Activated naive CD4-positive, alpha-beta T cell (primary cell): ENCODE measurements at places on chromosomes 2 and 18.

- no peak for DNase-seq
These were observed 328.4 kb upstream of the DDX18 start for GRCh38 chr2:117486081-117486480.

GRCh38 chr2:75728614-75729419 is 18.1 kb upstream of the GCFC2 start:
- no peak for DNase-seq

GRCh38 chr2:66433945-66434678 is 813 bp upstream of the MEIS1 start:
- no peak for DNase-seq

DNA sequence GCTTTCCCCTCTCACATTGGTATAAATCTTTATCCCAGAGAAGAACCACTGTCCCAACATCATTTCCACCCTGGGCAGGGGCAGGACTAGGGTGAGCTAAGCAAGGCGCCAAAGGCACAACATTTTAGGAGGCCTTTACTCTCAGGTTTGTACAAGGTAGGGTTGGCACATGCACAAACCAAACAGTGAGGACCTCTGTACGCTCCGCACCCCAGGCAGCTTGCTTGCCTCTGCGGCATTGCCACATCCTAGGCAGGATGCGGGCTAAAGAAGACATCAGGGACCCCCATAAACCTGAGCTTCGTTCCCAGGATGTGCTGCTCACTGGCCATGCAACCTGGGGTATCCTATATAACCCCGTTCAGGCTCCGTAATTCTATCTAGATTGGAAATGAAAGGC is 128.1 kb upstream of the DAPL1 start:
- no peak for DNase-seq

- DNase-seq, result no peak
These were observed 6.8 kb upstream of the TPO start for GRCh38 chr2:1406434-1406833.

DNA sequence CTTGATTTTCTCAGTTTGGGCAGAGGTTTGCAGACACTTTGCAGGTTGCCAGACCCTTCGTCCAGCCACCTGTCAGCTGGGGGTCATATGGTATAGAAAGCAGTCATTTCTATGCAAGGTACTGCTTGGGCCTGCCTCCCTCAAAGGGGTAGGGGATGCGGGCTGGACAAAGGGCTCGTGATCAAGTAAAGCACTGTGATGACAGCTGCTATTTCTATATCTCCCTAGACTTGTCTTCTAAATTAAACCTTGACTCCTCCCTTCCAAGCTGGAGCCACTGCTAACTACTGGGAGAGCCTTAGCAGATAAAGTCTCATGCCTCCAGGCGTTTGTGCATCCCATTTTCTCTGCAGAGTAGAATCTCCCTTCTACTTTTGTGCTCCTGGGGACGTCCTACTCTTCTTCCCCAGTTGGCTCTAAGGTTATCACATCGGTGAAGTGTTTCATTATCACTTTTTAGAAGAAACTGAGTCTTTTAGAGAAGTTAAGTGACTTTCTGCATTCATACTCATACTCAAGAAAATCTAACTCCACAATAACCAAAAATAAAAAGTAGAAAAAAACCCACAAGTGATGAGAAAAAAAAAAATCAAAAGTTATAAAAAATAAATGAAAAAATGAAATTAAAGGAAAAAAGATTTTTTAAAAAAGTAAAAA is 710 bp upstream of the XRCC5 start:
- no peak for DNase-seq

DNA sequence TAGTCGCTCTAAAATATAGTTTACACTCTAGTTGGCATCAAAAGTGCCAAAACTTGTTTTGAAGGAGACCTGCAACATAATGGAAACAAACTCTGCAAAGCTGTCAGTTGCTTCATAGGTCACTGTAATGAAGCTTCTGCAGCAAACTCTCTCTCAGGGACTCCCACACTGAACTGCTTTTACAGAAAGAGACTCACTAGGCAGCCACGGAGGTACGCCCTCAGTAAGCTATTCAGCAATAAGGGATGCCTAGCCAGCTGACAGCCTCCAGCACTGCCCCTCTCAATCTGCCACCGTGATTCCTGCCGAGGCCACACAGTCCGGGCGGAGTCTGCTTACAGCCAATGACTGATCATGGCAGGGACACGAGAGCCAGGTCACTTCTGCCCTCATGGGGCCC is 51.1 kb downstream of the COLEC12 start:
- DNase-seq, result no peak

DNA sequence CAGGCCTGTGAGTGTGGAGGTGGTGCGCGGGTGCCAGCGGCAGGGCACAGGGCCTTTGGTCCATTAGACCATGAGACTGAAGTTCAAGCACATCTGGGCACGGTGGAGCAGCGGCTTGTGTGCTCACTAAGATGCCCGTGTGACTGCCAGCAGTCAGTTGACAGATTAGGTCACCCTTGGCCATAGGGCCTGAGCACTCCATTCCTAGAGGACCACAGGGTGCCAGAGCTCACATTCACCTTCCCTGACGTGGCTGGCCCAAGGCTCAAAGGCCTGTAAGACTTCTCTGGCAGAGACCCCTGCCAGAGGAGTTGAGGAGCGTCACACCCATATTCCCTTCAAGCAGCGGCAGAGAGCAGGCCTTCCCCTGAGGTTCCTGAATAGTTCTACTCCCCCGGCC is 650 bp downstream of the LHCGR start:
- no peak for DNase-seq

DNA sequence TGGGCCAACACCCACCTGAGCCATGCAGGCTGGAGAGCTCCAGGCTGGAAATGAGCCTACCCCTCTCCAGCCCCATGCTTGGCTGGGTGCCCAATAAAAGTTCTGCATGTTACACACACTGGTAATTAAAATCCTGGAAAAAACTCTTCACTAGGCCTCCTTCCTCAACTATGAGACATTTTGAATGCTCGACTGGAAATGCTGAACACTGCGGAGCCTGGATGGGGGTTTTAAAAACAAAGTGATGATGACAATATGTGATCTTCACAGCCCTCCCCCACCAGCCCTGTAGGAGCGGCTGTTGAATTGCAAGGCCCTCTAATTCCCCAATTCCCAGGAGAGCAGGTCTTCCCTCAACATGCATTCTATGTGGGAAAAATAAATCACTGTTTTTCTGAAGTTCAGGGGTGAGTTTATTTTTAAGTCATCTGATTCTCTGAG is 179.2 kb downstream of the TTC32 start:
- DNase-seq, result no peak

- DNase-seq, result no peak
These were observed 90.2 kb downstream of the NCK2 start for GRCh38 chr2:105834931-105835330.

- peak; percentile 10 for DNase-seq
These were observed 3.2 kb downstream of the SLC39A10 start for GRCh38 chr2:195659982-195660890.

GRCh38 chr2:84846041-84846663 is 34.7 kb downstream of the TRABD2A start:
- no peak for DNase-seq

DNA sequence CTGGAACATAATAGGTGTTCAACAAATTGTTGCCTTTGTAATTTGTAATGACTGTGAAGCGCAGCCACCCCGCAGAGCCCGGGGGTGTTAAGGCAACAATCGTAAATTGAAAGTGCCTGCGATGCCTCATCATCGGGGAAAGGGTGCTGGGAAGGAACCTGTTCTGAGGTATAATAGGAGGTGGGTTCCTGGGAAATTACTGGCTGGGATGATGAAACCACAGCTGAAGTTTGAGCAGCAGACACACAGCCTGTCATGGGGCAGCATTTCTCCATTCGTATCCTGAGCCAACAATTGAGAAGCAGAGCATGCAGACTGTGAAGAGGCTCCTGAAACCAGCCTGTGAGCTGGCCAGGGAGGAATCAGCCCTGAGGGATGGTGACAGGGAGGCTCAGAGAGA is 404.0 kb upstream of the MYT1L start:
- no peak for DNase-seq

DNA sequence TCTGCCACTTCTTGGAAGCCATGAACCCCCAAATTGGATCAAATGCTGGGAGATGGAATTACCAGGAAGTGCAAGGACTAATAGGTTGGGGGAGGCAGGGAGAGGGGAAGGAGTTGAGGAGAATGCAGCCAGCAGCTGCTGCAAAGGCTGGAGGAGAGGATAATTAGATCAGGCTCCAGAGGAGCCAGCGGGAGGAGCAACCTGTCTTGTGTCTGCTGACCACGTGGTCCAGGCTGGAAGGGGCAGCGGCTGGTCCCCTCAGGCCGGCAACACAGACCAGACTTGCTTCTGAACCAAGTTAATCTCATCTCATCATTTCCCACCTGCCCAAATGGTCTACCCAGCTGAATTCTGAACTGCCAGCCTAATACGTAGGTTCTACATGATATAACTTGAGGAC is 68.3 kb downstream of the MRO start:
- DNase-seq, result no peak

GRCh38 chr2:117631152-117631945 is 183.1 kb upstream of the DDX18 start:
- DNase-seq, result no peak

GRCh38 chr2:237951878-237952277 is 14.9 kb upstream of the UBE2F start:
- no peak for DNase-seq

DNA sequence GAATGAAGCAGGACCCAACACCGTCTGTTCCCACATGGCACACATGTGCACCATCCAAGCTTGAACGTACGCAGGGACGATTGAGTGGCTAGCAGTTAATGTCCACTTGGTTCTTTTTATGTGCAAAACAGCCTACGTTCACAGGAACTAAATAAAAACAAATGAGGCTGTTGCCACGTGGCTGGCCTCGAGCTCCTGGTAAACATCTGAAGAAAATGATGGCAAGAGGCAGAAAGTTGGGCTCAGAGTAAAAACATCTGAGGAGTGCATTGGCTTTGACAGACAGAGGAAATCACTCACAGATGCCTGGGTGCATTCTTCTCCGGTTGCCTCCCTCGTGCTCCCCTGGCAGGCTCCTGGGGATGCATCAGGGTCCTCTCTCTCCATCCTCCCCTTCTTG is 177.9 kb downstream of the NRP2 start:
- DNase-seq, result no peak

DNA sequence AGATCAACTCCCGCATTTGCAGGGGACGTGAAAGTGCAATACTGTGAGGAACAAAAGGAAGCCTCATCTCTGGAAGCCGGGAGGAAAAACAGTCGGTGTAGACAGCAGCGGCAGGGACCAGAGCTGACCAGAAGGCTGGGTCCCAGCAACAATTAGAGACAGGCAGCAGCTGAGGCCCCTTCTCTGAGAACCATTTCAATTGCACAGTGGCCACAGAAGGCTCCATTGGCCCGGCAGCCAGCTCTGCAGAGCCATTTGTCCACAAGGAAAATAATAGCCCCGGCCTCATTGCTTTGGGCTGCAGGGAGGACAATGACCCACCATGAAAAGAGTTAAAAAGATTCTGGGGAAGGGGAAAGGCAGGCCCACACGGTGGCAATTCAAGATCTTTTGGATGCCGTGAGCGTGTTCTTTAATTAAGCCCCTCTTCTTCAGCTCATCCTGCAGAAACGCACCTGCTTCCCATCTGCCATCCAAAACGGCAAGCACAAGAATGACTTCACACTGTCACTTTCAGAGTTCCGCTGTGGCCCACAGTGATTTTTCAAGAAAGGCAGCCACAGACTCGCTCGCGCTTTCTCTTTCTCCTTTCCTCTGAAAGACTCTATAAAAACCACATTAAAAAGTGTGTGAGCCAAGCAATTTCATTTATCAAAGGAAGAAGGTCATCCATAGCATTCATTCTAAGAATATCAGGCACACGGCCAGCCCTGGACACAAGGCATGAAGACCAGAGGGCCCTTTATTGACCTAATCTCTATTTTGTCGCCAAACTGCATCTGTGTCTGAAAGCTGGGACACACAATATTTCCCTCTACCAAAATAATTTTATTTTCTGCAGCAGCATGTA is 293.6 kb downstream of the SOX11 start:
- no peak for DNase-seq

GRCh38 chr18:27797484-27797883 is 379.4 kb downstream of the CDH2 start:
- no peak for DNase-seq

DNA sequence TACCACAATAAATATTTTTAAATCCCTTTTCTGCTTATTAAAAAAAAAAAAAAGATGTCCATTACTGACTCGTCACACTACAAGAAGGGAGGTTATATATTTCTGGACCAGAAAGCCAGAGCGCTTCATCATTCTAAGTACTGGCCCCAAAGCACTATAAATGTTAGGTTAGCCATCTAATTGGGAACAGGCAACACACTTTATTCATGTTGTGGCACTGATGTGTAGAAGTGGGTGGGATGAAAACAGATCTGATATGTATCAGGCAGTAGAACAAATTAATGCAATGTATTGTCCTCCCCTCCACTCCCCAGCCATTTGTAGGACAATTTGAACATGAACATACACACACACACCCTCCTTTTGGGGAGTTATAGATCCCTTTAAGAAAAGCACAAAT is 24.4 kb downstream of the LANCL1 start:
- DNase-seq, result no peak

DNA sequence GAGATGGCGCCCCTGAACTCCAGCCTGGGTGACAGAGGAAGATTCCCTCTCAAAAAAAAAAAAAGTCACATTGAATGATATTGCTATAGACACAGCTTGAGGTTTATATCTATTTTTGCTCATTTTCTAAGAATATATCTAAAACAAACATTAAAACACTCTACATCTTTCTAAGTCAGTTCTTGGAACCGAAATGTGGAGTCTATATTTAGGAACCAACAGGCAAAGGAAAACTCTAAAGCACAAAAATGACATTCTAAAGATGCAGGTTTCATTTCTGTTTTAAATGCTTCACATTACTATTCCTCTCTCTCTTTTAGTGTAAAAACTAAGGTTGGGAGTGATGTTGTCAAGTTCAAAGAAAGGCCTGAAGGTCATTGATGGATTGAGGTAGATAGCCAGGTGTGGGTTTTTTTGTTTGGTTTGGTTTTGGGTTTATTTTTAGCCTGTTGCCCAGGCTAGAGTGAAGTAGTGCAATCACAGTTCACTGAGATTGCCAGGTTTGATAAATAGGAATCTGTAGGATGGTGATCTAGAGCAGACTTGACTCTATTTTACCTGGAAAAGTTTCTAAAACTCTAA is 194.0 kb upstream of the RBBP8 start:
- DNase-seq, result no peak

GRCh38 chr18:52484977-52485376 is 145.0 kb downstream of the DCC start:
- DNase-seq, result no peak

GRCh38 chr2:208129744-208130711 is at the start of gene CRYGC:
Gene CRYGC, minus strand, starts transcription at chr2:208129828. Its CDS starts 36 bp downstream, at chr2:208129792.
- DNase-seq, result no peak

GRCh38 chr18:36388310-36388709 is 90.8 kb downstream of the FHOD3 start:
- DNase-seq, result no peak

- DNase-seq, result no peak
These were observed 92.3 kb upstream of the PKDCC start for GRCh38 chr2:41955316-41956043.

- no peak for DNase-seq
These were observed 45.5 kb downstream of the CYP27C1 start for GRCh38 chr2:127174640-127175039.
